ENCODE measurements at places on chromosomes 6 and 20.

GRCh38 chr20:31390490-31390889 is at the start of gene DEFB119:
TSS of gene DEFB119 (minus strand) at chr20:31390590. CDS start at chr20:31390483, 107 bp downstream.
- no peak for DNase-seq

- peak; percentile 53 for DNase-seq
These were observed 490 bp downstream of the JAG1 start for GRCh38 chr20:10673176-10673841.

DNA sequence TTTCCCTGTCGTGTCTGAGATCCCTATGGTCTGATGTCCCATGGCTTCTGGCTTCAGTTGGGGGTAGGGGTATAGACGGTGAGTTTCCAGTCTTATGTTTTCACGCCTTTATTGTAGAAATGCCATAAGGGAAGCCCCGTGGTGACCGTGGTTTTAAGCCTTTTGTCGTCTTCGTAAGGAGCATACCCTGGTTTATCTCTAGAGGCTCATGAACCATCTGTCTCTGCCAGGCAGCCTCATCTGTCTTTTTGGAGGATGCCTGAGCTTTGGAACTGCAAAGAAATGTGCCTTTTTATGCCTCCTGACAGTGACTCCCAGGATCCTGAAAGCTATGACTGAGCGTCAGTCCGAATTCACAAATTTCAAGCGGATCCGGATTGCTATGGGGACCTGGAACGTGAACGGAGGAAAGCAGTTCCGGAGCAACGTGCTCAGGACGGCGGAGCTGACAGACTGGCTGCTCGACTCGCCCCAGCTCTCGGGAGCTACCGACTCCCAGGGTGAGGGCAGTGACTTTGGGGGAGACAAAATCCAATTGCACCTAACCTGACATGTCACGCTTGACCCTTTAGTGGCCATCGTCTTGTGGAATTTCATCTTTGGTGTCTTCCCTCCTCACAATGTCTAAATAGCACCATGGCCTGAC is 84.6 kb downstream of the SYNJ2 start:
- no peak for DNase-seq

- DNase-seq: no peak
These were observed 341.8 kb downstream of the SYNE1 start for GRCh38 chr6:152295346-152295745.

DNA sequence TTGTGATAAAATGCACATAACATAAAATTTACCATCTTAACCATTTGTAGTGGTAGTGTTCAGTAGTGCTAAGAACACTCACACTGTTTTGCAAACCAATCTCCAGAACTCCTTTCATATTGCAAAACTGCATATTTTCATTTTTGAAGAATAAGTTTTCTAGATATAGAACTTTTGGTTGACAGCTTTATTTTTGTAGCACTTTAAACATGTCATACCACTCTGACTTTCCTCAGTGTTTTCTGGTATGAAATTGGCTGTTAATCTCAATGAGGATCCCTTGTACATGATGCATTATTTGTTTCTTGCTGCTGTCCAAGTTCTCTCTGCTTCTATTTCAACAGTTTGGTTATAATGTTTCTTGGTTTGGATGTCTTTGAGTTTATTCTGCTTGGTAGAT is 45.1 kb upstream of the MICB start:
- DNase-seq: no peak

DNA sequence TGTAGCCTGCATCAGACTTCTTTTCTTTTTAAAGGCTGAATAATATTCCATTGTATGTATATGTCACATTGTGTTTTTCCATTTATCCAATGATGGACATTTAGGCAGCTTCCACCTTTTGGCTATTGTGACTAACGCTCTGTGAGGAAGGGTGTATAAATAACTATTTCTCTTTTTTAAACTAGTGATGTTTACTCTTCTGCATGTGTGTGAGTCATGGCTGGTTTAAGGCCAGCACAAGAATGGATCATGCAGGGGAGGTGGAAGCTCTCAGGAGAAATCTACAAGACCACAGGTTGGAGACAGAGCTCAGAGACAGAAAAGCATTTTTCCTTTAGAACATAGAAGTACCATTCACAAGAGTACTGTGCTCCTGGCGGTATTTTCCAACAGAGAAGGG is 307.2 kb downstream of the SOX4 start:
- DNase-seq: no peak

DNA sequence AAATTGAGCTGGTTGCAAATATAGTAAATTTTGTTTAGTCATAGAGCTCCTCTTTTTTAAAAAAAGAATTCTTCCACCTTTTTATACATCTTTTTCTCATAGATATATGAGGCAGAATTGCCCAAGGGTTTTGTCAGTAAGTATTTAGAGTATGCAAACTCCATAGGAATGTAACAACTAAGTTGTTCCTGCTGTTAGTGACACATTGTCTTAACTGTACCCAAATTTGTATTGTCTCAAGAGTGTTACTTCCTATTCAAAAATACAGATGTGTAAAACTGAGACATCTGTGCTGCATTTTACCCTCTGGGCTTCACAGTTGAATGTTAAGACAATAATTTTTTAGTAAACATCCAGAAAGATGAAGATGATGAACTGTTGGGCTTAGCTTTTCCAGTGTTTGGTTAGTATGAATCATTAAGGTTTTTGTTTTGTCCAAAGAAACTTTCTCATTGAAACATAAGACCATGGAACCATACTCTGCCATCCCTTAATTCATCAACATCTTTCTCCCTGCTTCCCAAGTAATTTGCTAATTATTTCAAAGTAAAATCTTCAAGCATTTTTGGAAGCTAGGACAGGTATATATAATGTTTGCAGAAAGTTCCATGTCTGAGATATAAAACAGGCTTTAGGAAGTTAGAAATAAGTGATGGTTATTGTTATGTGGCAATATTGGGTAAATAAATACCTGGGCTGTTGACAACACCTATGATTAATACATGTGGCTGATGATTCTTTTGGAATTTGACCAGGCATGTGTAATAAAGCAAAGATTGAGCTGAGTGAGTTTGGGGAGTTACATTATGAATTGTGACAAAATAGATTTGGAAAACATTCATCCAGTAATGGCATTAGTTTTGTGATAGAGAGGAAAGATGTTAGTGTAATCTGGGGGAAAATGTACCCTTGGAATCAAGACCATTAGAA is 11.2 kb downstream of the OGFRL1 start:
- DNase-seq: no peak

- peak; percentile 42 for DNase-seq
These were observed 4.5 kb upstream of the TREM2 start for GRCh38 chr6:41167173-41167963.

GRCh38 chr20:57399587-57400155 is 8.5 kb downstream of the RBM38 start:
- no peak for DNase-seq

DNA sequence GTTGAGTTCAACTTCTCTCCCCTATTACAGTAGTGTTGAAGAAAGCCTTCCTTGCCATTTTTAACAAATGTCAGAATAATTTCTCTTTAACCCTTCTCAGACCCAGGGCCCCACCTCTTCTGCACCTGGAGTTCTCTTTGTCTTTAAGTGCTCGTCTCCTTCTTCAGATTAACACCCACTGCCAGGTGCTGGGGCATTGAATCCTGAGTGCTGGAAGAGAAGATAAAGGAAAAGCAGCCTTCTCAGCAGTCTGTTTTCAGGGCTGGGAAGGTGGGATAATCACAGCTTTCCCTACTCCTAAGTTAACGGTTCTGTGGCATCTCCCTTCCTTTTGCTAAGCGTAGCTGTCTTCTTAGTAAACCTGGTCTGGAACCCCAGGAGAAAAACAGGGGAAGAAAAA is 114.6 kb upstream of the TAB2 start:
- no peak for DNase-seq

- no peak for DNase-seq
These were observed 132.8 kb downstream of the PFDN4 start for GRCh38 chr20:54340667-54341081.

DNA sequence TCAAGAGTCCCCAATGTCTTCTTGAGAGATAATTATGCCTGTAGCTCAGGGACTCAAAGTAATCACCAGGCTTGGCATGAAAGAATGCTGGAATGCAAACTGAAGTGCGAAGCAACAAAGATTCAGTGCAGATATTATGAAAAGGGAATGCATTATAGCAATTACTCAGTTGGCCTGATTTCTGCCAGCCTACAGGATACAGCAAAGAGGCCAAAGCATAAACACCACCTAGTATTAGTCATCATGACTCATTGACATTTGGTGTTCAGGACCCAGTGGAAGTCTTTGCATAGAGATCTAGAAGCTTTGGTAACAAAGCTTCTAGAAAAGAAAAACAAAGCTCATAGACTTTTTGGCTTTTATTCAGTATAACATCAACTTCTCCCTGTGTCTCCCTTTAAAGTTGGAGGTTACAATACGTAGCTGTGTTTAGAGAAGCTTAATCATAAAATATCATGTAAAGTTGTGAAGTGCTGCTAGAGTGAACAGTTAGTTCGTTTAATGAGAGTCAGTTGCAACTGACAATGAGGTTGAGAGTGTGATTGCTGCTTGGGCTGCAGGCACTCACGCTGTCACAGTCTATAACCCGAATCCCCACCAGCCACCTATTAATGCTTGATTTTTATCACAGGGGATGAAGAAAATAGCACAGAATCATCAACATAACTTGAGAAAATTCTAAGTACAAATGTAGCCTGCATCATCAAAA is 932.7 kb downstream of the TFAP2A start:
- DNase-seq: peak; percentile 82

DNA sequence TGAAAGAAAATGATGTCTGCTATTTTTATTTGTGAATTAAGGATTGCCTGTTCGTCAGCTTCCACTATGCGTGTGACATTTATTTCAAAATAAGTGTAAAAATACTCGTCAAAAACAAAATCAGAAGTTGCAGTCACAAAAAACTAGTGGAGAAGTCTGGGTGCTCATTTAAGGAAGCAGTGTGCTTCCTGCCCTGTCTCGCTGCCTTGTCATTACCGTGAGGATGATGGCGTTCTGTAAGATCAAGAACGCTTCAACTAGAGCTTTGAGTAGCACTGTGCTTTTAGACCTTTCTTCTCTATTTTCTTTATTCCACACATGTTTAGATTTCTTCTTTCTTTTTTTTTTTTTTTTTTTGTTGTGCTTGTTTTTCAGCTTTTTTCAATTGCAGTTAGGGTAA is 186.9 kb downstream of the TBC1D7 start:
- no peak for DNase-seq

DNA sequence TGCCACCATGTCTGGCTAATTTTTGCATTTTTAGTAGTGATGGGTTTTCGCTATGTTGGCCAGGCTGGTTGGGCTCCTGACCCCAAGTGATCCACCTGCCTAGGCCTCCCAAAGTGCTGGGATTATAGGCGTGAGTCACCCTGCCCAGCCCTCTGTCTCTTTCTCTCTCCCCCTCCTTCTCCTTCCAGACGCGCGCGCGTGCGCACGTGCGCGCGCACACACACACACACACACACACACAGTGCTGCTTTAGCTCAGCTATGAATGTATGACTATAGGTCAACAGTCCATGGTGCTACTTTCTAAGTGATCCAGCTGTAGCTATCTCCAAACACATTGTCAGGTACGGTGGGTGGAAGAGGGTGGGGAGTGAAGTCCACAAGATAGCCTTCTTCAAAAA is 449.5 kb downstream of the PHF3 start:
- no peak for DNase-seq

GRCh38 chr6:43840490-43841218 is 70.6 kb downstream of the VEGFA start:
- no peak for DNase-seq

DNA sequence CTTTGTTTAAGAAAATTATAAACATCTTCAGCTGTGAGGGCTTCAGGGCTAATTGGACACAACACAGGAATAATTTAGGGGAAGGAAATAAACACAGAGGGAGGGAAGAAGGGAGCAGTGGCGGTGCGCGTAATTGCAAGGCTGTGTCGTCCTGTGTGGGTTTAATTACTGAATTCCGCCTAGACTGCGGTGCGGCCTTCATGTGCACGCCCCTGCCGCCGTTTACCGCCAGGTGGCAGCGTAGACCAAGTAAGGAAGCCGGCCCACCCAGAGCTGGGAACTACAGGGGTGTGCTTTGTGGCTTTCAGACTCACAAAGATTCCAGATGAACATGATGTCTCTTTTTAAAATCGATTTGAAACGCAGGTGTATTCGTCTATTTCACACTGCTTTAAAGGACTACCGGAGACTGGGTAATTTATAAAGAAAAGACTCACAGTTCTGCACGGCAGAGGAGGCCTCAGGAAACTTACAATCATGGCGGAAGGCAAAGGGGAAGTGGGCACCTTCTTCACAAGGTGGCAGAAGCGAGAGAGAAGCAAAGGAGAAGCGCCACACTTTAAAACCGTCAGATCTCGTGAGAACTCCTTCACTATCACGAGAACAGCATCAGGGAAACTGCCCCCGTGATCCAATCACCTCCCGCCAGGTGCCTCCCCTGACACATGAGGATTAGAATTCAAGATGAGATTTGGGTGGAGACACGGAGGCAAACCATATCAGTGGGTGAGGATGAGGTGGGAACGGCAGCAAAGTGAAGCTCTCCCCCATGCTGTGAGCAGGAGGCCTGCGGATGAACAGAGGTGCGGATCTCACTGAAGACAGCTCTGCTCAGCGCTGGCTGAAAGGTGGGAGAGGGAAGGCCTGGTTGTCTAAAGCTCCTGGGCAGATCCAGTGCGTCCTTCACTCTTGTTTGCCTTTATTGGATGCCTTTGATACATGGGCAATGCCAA is 222.0 kb upstream of the PDE10A start:
- DNase-seq: peak; percentile 50

GRCh38 chr6:165092881-165093595 is 216.4 kb downstream of the C6orf118 start:
- DNase-seq: no peak

- DNase-seq: no peak
These were observed 82.9 kb downstream of the GMPR start for GRCh38 chr6:16321341-16321710.

DNA sequence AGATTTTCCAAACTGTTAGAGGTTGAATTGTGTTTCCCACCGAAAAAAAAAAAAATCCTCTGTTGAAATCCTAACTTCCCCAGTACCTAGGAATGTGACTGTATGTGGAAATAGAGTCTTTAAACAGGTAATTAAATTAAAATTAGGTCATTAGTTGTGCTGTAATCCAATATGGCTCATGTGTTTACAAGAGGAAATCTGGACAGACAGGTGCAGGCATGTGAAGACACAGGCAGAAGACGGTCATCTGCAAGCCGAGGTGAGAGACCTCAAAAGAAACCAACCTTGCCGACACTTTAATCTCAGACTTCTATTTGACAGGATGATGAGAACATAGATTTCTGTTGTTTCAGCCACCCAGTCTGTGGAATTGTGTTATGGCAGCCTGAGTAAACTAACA is 28.6 kb upstream of the EZR start:
- DNase-seq: no peak

DNA sequence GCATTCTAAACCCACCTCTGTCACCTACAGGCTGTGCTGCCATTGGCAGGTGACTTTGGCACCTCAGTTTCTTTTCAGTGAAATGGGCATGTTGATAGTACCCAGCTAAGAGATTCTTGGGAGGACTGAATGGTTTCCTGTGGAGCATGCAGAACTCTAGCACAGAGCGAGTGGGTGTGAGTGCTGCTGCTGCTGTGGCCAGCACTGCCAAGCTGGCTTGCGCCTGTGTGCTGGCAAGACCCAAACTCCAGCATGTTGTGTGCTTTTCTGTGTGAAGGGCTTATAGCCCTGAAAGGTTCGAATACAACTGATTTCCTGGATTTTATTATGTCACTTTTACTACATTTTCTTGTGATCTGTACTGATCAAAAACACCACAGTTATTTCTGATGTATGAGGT is 78.1 kb upstream of the KIF25 start:
- no peak for DNase-seq

- no peak for DNase-seq
These were observed 22.0 kb upstream of the L3MBTL3 start for GRCh38 chr6:129996387-129996786.

- DNase-seq: peak; percentile 39
These were observed 79.7 kb upstream of the NFATC2 start for GRCh38 chr20:51622004-51622874.

Measured in RKO (cell line).